Hematopoietic multipotent progenitor cell treated with erythropoietin and hydrocortisone succinate and interleukin-3 and kit ligand, for 6 days (in vitro differentiated cells): ENCODE measurements at places on chromosomes 12 and 14.

DNA sequence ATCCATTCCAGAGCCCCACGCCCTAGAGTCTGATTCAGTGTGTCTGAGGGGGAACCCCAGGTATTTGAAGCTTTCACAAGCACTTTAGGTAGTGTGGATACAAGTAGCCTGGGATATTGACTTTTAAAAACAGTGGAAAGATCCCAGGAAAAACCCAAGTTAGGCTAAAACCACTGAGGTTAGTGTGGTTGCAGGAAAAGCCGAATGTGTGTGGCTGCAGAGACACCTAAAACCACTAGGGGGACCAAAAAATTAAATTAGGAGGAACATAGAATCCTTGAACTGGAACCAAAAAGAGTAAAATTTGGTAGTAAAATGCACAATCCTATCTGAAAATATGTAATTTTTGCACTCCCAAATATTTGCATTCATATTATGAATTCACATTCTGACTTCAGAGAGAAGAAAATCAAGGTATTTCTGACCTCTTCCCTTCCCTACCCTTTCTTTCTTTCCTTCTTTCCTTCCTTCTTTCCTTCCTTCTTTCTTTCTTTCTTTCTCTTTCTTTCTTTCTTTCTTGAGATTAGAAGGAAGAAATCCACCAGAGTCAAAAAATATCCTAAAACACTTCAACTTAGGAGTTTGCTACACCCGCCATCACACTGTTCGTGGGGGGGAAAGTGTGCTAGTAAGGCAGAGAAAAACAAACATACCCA is 37.8 kb downstream of the SLCO1A2 start:
- peak; percentile 37 for DNase-seq

DNA sequence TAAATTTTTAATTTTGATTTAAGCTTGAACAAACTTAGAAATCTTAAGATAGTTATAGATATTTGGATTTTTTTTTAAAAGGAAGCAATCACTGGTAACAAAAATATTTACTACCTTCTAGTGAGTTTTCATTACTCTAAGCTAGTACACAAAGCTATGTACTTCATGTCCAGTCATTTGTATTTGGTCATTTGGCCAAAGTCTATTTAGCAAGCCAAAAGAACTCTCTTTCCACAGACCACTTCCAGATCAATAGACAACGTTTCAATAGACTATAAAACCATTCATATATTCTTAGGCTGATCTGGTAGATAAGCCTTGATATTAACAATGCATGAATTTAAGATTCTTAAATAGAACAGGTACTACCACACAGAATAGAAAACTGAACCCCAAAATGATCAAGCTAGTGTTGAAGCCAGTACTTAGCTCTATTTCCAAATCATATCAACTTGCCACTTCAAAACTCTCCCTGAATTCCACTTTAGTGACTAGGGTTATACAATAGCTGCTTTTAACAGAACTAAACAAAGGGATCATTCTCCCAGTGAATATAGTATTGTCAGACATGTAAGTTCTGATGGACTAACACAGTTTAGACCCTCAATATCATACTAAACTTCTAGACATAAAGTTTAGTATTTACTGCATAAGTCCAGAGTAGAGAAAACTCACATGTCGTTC is 21.7 kb downstream of the CAPRIN2 start:
- no peak for DNase-seq

DNA sequence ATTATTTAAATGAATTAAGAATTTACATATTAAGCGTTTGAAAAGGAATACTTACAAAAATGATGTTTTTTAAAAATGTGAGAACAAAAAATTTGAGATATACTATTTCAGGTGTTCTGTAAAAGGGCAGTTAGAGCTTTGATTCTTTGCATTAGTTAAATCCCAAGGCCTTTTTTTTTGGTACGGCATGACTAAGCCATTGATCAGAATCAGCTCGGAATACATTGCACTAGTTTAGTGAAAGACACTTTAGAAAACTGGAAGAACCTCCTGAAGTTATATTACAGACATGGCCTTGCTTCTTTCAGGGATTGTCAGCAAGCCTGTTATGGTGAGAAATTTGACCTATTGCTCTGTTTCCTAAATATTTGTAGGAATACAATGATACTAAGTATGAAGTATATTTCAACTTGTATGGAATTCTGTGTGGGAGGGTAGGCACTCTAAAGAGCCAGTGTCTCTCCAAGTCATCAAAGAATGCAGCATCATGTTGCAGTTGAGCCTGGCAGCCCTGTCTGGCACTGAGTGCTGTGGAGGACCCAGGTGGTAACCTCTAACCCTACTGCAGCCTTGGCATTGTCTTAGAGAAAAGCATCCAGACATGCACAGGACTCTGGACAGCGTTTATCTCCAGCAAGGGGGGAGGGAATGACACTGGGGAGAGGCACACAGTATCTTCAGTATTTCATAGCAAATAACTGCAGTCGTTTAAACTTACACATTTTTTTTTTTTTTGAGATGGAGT is 1.5 kb downstream of the KLC1 start:
- peak; percentile 33 for DNase-seq

DNA sequence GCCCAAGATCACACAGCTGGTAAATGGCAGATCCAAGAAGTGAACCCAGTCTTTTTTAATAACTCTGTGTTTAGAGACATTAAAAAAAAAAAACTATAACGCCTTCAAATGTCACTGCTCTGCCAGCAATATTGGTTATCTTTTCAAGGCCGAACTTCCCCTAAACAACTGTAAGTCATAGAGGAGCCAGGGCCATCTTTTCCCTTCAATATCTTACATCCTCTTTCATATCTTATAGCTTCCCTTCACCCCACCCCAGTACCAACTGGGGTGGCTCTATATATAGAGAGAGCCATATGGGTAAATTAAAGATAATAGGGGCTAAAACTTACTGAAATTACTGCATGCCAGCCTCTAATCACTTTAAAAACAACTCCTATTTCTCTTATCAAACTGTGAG is 100.2 kb downstream of the STAB2 start:
- peak; percentile 32 for DNase-seq
